ENCODE measurements at places on chromosomes 3 and 15.

DNA sequence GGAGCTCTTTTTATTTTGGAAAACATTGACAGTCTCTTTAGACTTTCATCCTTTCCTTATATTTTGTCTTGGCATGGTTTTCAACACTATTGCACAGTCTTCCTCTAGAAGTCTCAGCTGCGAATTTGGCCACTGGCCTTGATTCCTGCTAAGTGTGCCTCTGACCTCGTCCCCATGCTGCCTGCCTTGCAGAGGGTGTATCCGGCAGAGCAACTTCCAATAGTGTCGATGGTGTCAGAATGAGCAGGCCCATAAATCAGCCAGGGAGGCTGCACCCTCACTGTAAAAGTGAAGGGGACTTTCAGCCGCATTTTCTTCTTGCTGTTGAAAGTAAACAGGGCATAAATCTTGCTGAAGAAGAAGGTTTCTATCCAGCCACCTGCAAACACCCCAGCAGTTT, 336.7 kb upstream of the TRIM42 start:
- DNase-seq, result no peak

DNA sequence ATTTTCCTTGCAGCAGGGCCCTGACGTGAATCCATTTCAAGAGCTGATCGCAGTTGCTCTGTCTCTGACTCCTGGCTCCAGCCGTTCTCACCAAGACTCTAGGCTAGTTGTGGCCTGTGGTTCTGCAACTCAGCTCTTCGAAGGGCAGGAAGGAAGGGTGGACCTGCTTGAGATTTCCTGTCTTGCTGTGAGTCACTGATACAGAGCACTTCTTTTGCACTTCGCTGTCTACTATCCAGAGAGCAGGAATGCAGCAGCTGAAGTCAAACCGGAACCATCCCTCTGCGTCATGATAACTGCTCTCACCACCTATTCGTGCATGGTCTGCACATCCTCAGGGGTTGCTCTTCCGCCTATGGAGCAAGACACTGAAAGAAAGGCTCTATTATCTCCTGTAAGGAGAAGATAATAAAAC, 59.7 kb downstream of the RAP2B start:
- DNase-seq, result peak; percentile 60

DNA sequence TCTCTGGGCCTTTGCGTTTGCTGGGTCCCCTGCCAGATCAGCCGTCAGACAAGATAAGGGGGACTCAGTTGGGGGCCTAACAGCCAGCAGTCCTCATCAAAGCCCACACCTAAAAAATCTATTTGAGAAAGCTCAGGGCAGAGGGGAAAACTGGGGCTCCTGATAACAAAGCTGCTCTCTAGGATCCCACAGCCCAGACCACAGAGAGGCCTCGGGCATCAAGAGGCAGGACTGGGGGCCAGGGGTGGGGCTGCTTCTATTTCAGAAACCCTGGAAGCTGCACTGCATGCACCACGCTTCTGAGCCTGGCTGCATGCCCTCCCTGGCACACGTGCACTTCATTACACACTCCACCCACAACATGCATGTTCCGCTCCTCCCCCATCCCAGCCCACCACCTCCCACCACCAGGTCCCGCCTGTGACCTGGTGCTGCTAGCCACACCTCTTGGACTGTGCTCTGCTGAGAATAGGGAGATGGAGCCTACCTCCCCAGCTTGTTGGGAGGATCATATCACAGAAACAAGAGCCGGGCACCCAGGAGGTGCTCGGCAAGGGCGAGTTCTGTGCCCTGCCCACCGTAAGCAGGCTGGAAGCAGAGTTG, 26.6 kb downstream of the FBLN2 start:
- no peak for DNase-seq

- DNase-seq, result no peak
These were observed 43.9 kb downstream of the SHQ1 start for GRCh38 chr3:72804361-72804760.

DNA sequence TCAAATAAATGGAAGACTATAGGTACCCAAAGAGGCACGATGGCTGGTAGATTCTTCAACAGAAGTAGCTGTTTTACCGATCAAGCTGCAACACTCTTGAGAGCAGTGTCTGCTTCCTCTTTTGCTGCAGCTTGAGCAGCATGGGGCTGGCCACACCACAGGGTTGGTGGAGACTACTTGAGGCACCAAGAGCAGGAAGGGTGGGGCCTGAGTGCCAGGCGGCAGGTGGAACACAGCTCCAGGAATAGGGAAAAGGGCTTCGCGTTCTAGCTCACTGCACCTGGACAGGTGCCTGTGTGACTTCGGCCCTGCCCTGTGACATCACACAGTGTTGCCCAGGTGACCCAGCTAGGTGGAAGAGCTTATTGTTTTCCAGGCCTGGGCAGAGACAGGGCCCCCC, at the start of gene CCDC33:
TSS of gene CCDC33 (plus strand) at position 365 of the 400 bp plus-strand sequence. CDS start 394 bp downstream, outside the sequence.
- no peak for DNase-seq

GRCh38 chr3:151460228-151460627, 633 bp downstream of the IGSF10 start:
- no peak for DNase-seq

DNA sequence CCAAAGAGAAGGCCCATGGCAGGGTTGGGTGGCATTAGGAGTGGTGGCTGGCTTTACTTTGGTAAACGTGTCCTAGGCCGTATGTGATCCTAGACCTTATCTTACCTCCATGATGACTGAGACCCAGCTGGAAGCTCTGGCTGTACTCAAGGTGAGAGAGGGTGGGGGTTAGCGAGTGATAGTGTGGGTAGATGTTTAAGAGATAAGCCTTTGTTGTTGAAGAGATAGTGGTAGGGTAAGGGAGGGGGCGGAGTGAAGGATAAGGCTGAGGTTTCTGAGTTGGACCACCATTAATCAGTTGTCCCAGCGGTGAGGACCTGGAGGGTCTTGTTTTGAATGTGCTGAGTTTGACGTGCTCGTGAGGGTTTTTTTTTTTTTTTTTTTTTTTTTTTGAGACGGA, 61.5 kb upstream of the ULK4 start:
- no peak for DNase-seq

GRCh38 chr3:33273628-33274027, 3.6 kb upstream of the FBXL2 start:
- DNase-seq, result no peak

- DNase-seq, result no peak
These were observed 108.5 kb downstream of the TNIK start for GRCh38 chr3:171351676-171352075.

DNA sequence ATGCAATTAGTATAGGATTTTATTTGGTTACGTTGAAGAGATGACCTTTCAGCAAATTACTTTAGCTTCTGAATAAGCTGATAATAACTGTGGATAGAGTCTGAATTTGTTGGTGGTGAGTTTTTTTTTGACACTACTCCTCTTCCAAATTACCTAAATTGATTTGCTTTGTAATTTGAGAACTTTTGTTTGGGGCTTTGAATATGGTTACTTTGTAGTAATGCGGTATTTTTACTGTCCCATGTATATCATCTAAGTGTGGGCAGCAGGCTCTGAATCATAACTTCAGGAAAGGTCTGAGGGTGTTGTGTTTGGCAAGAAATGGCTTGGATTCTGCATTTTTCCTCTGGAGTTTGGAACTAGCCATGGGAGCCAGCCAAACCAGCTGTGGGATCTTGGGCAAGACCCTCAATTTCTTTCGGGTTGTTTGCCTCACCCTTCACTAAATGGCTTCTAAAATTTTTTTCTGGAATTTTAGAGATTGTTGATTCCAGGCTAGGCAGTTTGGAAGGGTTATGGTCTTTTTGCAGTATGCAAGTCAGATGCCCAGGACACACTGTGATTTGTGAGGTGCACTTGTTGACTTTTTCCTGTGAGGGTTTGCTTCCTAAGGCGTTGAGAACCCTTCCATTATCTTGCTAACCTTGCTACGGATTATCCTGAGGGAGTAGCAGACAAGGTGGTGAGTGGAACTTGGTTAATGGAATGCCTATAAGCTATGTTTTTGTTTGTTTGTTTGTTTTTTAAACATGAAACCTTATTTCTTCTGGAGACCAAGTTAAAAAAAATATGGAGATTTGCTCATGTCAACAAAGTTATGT, 10.4 kb downstream of the PTPRG start:
- no peak for DNase-seq

All from stimulated activated CD8-positive, alpha-beta memory T cell treated with anti-CD3 and anti-CD28 coated beads, Interleukin-4, amount 100 ng/mL, for 1 hour (primary cell).